ENCODE measurements at places on chromosomes 7 and 10.

DNA sequence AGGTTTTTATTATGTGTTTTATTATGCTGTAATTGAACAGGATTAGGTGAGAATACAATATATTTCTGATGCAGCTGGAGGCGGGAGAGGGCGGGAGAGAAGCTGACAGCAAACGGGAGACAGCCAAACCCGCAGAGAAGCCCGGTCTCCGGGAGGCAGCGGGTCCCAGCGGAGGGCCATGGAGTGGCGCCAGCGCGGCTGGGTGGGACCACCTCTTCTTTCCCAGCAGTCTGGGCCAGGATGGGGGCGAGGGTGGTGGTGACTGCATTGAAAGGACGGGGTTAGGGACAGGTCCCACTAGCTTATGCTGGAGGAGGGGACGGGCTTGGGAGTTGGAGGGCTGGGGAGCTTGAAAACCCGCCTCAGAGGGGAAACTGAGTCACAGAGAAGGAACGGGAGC is 14.5 kb upstream of the KAZALD1 start:
- no peak overlapping the region for H3K27ac ChIP-seq
- no peaks in the 10 kb centered on the region for H3K36me3 ChIP-seq
- H3K27me3 ChIP-seq: peaks cover 76% of the 10 kb centered on the region
- DNase-seq: no peak
- peaks cover 69% of the 10 kb centered on the region for H3K4me1 ChIP-seq

DNA sequence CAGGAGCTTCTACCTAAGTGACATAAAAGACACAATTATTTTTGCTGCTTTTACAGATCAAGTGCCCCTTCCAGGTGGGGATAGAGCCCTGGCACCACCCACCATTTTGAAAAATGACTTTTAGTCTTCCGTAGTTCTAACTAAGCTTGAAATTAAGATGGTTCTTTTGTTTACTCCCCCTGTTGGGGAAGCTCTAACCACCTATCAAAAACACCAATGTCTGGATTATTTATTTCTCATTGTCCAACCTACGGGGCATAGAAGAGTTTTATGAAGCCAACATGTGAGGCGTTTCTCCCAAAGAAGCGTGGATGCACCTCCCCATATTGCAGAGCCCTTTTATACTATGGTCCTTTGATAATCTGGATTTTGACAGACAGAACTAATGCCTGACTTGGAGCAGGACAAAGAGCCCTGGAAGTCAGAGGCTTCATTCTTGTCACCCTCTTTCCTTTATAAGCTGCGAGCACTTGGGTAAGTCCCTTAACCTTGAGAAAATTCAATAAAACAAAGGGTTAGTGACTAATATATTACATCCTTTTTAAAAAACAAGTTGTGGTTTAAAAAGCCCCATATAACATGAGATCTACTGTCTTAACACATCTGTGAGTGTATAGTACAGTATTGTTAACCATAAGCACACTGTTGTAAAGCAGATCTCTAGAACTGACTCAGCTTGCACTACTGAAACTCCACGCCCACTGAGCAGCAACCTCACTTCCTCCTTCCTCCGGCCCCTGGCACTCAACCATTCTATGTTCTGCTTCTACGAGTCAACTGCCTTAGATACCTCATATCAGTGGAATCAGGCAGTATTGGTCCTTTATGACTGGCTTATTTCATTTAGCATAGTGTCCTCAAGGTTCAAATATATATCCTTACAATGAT is 67.5 kb downstream of the ATXN7L1 start:
- peaks cover 11% of the 10 kb centered on the region for H3K27me3 ChIP-seq
- no peak for DNase-seq
- H3K4me1 ChIP-seq: peaks cover 31% of the 10 kb centered on the region

DNA sequence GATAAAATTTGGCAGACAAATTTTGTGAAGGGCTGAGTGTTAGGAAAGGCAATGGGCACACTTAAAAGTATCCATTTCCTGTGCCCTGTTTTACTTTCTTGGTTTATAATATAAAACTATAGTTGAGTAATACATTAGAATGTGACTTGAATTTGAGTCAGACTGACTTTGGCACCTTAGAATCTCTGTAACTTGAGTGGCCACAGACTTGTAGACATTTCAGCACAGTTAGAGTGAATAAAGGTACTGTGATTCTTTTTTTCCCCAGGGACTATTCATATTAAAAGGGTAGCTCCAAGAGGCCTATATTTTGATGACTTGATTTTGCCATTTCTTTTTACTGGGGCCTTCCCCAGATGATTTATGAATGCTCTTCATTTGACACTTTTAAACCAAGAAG is 22.4 kb downstream of the GBF1 start:
- H3K36me3 ChIP-seq: peaks cover 33% of the 10 kb centered on the region
- H3K4me3 ChIP-seq: no peak overlapping the region
- H3K27me3 ChIP-seq: peaks cover 3% of the 10 kb centered on the region
- no peak for DNase-seq
- peaks cover 49% of the 10 kb centered on the region for H3K4me1 ChIP-seq
- H3K27ac ChIP-seq: peak overlapping the region; percentile 81

- no peak overlapping the region for H3K27ac ChIP-seq
- H3K4me3 ChIP-seq: no peak overlapping the region
- H3K36me3 ChIP-seq: no peaks in the 10 kb centered on the region
Observed at GRCh38 chr10:35236739-35237138, 99.6 kb upstream of the CCNY start.

- H3K27me3 ChIP-seq: peaks cover 3% of the 10 kb centered on the region
- DNase-seq: peak; percentile 62
- peaks cover 14% of the 10 kb centered on the region for H3K36me3 ChIP-seq
- peak overlapping the region; percentile 99 for H3K27ac ChIP-seq
- H3K4me1 ChIP-seq: peaks cover 99% of the 10 kb centered on the region
Observed at GRCh38 chr10:79137826-79138225, 69.1 kb downstream of the ZMIZ1 start.

All from nephron progenitor cell (in vitro differentiated cells).